Sigmoid colon (tissue), 7 donors: ENCODE measurements at places on chromosomes 3 and 15. TPM values are rescaled to one million over a fixed set of nuclear protein-coding genes. Genes with fewer than 3 reads are reported as not detected.

KNG1 gene
- not detected for polyA plus RNA-seq

DNA sequence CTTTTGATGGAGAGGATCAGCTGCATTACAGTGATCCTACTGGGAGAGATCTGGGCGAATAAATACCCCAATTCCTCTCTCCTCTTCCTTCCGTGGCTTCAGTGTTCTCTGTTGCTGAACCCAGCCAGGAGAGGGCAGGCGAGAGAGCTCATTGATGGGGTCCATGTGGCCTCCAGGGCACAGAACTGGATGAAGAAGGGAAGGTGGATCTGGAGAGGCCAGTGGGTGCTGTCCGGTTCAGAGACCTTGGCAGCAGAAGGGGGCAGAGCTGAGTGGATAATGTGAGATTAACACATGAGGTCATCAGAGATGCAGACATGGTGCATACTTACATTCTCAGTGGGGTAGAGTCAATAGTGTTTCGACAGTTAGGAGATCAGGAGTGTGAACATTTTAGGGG, 193.6 kb downstream of the CLSTN2 start:
- H3K4me1 ChIP-seq = no peaks in the 10 kb centered on the region
- DNase-seq = no peak
- no peak overlapping the region for H3K4me3 ChIP-seq

GRCh38 chr3:108088146-108088545, 2.7 kb downstream of the CD47 start:
- H3K4me3 ChIP-seq = no peak overlapping the region
- no peaks in the 10 kb centered on the region for H3K27me3 ChIP-seq
- no peaks in the 10 kb centered on the region for H3K36me3 ChIP-seq
- DNase-seq = no peak

TTC14 gene
- polyA plus RNA-seq = 13.4 TPM

C3orf49 gene
- polyA plus RNA-seq = not detected

DNA sequence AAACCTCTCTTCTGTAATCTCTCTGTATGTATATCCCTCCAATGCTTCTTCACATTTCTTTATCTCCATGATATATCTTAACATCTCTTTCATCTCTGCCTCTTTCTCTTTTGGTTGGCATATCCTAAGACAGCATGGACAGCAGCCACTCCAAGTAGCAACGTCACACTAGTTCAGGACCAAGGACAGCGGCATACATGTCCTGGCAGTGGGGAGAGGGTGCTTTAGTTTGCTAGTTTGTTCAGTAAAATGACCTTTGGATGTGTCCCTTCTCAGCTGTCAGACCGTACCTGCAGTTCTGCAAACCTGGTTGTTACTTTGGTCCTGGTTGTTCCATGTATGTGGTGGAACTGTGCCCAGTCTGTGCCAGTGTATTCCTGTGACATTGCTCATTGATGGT, 225.6 kb upstream of the ROPN1 start:
- H3K36me3 ChIP-seq = no peaks in the 10 kb centered on the region
- no peaks in the 10 kb centered on the region for H3K27me3 ChIP-seq
- H3K4me3 ChIP-seq = no peak overlapping the region
- no peaks in the 10 kb centered on the region for H3K4me1 ChIP-seq

DNA sequence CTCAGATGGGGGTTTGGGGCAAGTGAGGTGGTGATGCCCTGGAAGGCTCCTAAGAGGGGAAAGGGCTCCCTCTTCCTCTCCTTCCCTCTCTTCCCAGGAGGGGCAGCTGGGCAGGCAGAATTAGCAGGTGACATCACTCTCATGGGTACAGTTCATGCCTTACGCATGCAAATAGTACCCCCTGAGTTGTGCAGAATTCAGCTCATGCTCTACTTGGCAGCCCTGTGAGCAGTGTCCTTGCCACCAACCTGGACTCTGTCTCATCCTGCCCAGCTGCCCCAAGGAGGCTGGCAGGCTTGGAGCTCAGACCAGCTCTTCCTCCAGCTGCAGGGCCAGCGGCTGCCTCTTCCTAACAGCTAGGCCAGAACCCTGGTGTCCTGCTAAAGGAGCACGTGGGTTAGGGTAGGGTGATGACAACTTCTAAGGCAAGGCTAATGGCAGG, 3.3 kb downstream of the CHAC1 start:
- peak overlapping the region; percentile 77 for H3K27ac ChIP-seq
- DNase-seq = no peak
- H3K4me3 ChIP-seq = no peak overlapping the region
- no peaks in the 10 kb centered on the region for H3K27me3 ChIP-seq

PP2D1 gene
- not detected for polyA plus RNA-seq

GRCh38 chr3:10495003-10495402, 10.4 kb downstream of the ATP2B2 start:
- H3K27me3 ChIP-seq = no peaks in the 10 kb centered on the region
- H3K4me1 ChIP-seq = no peaks in the 10 kb centered on the region
- no peak for DNase-seq

MUSTN1 gene
- polyA plus RNA-seq = 11.1 TPM

- H3K27ac ChIP-seq = no peak overlapping the region
- no peaks in the 10 kb centered on the region for H3K36me3 ChIP-seq
- H3K27me3 ChIP-seq = no peaks in the 10 kb centered on the region
- DNase-seq = no peak
- H3K4me1 ChIP-seq = no peaks in the 10 kb centered on the region
- no peak overlapping the region for H3K4me3 ChIP-seq
These were observed 18.0 kb upstream of the HTR3E start for GRCh38 chr3:184078851-184079250.

DNA sequence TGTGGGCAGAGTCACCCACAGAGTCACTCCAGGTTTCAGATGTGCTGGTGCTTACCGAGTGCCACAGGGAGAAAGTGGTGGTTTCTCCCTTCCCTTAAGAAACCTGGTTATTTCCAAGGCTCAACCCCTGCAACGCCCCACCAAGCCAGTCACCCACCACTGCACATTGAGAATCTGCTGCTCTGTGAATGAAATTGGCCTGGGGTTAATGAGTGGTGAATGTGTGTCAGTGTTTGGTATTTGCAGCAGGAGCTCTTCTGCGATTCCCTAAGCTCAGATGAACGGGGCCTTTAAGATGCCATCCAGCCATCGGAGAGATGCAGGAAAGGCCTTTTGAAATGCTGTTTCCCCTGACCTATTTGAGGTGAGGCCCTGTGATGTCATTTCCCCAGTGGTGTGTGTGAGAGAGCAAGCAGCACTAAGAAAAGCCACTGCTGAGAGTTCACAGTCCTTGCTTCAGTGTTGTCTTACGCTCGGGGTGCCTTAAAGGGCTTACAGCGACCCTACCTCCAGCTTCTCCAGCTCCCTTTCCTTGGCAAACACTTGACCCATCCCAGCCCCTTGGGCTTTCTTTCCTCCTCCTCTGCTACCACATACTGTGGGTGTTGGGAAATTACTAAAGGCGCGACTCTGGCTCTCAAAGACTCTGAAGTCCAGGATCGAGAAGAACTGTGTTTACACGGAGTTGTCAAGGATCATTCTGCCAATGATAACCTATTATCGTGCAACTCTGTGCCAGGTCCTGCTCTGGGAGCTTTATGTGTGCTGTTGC, 68.9 kb downstream of the SMAD3 start:
- H3K4me3 ChIP-seq = no peak overlapping the region
- H3K27ac ChIP-seq = peak overlapping the region; percentile 79
- H3K4me1 ChIP-seq = peaks cover 86% of the 10 kb centered on the region
- no peaks in the 10 kb centered on the region for H3K36me3 ChIP-seq

GRCh38 chr15:27396996-27397395, 426.0 kb downstream of the GABRG3 start:
- H3K4me3 ChIP-seq = no peak overlapping the region
- no peaks in the 10 kb centered on the region for H3K4me1 ChIP-seq
- no peak for DNase-seq
- H3K36me3 ChIP-seq = no peaks in the 10 kb centered on the region
- H3K27ac ChIP-seq = no peak overlapping the region
- no peaks in the 10 kb centered on the region for H3K27me3 ChIP-seq

DNA sequence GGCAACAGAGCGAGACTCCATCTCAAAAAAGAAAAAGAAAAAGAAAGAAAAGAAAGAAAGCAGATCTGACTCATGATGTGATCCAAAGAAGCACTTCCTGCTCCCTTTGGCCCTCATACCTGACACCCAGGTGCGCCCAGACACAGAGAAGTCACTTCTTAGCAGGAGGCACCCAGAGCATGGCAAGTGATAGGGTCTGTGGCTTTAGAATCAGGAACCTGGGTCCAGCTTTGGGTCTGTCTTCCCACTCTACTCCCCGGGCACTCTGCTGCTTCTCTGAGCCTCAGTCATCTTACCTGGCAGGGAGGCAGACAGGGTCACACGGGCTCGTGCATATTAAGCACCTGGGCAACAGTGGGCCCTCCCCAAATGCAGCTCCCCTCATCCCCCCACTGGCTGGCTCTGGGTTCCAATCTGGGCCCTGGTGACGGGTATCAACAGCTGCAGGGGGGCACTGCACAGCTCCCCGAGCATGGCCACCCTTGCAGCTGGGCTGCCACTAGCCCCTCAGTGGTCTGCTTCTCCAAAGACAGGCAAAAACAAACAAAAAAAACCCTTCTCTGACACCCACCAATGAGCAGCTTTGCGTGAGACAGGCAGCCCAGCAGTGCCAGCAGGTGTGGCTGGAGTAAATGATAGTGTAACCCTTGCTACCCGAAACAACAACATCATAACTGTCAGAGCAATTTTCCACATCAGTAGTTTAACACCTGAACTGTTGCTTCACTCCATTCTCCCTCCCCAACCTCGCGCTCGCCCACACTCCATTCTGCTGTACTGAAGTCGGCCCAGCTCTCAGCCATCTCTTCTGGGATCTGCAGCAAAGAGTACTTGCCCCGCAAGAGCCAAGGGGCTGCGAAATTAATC, 99.8 kb downstream of the MEGF11 start:
- no peak for DNase-seq
- no peak overlapping the region for H3K27ac ChIP-seq
- H3K27me3 ChIP-seq = peaks cover 6% of the 10 kb centered on the region

C3orf52 gene
- 10.2 TPM for polyA plus RNA-seq

- H3K4me3 ChIP-seq = no peak overlapping the region
- DNase-seq = no peak
- H3K36me3 ChIP-seq = no peaks in the 10 kb centered on the region
- no peak overlapping the region for H3K27ac ChIP-seq
- no peaks in the 10 kb centered on the region for H3K27me3 ChIP-seq
These were observed 382.1 kb downstream of the TUSC7 start for GRCh38 chr3:117091676-117092075.

UQCC5 gene
- 7.8 TPM for polyA plus RNA-seq

GOLGA8M gene
- polyA plus RNA-seq = not detected

- no peak overlapping the region for H3K27ac ChIP-seq
- H3K4me1 ChIP-seq = no peaks in the 10 kb centered on the region
- H3K27me3 ChIP-seq = no peaks in the 10 kb centered on the region
- no peak overlapping the region for H3K4me3 ChIP-seq
- no peaks in the 10 kb centered on the region for H3K36me3 ChIP-seq
These were observed 73.5 kb upstream of the ST8SIA2 start for GRCh38 chr15:92320012-92320699.

DNA sequence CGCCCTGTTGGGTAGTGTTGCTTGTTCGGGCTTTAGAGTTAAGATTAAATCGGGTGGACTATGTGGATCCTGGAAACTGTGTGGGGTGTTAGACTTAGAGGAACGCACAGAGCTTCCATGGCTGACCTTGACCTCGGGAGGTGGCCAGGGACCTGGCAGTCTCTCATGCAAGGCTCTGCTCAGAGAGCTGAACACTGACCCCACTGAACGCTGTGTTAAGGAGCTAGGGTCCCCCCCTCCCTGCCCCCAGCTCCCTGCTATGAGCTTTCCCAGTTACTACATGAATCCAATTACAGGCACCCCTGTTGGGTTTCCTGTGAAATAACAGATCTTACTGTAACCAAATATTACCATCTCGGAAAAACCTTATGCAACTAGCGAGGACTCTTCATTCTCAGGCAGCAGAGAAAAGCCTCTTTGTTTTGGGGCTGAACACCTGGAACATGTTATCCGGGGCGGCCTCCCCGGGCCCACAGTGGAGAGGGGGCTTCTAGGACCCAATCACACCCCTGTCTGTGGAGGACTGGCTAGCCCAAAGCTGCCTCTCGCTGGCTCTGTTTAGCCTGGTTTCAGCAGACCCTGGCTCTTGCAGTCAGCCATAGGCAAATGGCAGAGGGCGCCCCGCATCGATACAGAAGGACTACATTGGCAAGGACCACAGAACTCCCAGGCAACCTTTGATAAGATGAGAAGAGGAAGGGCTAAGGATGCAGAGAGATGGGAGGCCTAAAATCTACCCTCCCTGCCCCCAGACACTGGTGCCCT, 25.8 kb upstream of the ALDH1A3 start:
- DNase-seq = peak; percentile 40
- H3K4me1 ChIP-seq = peaks cover under 1% of the 10 kb centered on the region
- H3K36me3 ChIP-seq = no peaks in the 10 kb centered on the region
- no peak overlapping the region for H3K27ac ChIP-seq
- no peak overlapping the region for H3K4me3 ChIP-seq
- H3K27me3 ChIP-seq = no peaks in the 10 kb centered on the region
